Hematopoietic multipotent progenitor cell treated with erythropoietin and hydrocortisone succinate and interleukin-3 and kit ligand, for 15 days (in vitro differentiated cells): ENCODE measurements at places on chromosomes 5 and 9.

DNA sequence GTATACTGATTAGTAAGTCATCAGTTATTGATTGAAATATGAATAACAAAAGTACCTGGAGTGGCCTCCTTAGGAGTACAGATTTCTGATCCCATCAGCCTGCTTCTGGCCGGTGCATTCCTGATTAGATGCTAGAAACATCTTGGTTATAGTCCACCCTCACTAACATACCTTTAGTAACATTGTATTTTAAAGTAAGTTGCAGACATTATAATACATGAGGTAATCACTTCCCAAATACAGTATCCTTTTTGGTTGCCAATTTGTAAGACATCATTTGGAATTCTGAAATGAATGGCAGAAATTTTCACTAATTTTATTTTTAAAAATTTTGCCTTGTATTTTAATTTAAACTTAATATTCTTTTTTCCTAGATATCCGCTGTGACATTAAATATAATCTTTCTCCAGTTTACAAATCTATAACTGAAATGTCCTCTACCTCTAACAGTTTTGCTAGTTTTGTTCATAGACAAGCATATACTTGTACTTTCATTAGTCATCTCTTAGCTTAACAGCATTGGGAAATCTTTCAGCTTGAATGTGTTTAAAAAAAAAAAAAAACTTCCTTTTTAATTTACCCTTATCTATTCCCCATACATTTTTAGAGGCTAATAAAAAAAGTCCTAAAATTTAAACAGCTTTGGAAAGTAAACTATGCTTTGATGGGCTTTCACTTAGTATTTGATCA lies 178.9 kb downstream of the XRCC4 start:
- no peak for DNase-seq

- DNase-seq = no peak
Observed at GRCh38 chr5:72063219-72063819, 44.0 kb upstream of the MAP1B start.

DNA sequence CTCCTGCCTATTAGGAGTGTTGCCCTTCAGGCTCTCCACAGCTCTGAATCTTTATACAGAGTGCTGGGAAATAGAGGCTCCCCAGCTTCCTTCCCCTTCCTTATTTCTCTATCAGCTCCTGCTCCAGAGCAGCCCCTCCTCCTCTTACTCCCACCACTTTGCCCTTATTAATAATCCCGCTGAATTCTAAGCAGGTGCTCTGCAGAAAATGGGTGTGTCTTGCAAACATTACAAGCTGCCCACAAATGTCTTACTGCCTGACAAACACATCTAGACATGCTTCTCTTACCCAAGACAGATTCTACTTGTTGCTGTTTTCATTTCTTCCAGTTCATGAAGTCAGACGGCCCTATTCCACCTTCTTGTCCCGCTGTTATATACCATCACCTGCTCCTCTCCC lies 6.4 kb downstream of the PHF24 start:
- no peak for DNase-seq

DNA sequence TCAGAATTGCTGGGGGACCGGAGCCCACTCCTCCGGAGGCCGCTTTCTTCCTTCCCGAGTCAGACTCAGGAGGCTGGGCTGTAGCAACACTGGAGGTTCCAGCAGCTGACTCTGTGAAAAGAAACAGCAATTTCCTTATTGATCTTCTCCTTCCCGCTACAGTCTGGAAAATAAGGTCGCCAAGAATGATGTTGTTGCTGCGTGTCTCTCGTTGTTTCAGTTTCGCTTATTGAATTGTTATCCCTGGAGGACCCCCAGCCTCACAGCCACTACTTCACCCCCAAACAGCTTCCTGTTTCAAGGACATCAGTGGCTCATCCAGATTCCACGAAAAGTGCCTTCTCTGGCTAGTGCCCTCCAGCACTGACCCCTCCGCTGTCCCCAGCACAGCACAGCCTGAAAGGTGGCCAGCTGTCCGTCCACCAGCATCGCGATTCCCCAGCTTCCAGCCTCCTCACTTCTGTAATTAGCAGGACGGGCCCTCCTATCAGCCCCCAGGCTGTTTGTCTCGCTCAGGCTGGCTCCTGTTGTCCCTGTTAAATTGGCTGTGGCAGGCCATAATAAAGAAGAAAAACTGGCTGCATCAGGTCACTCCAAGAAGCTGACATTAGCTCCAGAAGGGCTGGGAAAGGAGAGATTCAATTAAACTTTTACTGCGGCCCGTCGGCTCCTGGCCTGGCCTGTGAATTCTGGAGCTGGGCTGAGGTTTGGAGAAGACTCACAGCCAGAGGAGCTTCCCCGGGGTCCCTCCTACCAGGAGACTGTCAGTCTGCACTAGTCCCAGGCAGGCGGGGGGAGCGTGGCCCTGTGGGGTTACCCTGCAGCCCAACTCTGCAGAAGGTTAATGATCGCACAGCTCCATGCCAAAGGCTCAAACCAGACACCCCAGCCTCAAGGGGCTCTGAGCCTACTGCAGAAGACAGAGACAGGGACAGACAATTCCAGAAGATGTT lies 40.5 kb downstream of the OLFM1 start:
- no peak for DNase-seq
